Amygdala (tissue), 56 donors: ENCODE measurements at places on chromosomes 11 and 22.
A peak's percentile ranks its signal among the peaks of the same experiment; 100 is the strongest.

- DNase-seq = no peak
Observed at GRCh38 chr11:127943152-127943551, 644.2 kb downstream of the ETS1 start.

DNA sequence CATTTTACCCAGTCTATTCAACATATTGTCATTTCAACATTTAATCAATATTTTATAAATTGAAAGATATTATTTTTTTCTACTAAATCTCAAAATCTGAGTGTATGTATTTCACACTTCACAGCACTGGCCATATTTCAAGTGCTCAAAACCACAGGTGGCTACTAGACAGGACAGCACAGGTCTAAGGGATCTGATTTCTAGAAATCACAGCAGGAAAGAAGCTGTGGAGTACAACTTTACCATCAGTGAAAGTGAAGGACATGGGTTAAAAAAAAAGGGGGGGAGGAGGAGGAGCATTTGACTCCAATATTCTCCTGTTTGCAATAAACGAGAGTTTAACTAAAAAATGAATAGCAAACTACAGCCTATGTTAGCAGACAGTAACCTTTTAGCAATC lies 4.5 kb downstream of the PRDM10 start:
- no peak for DNase-seq

GRCh38 chr22:50293441-50294318 lies 13.8 kb downstream of the PLXNB2 start:
- peak; percentile 45 for DNase-seq

- DNase-seq = no peak
Observed at GRCh38 chr22:48837341-48837935, 990.2 kb downstream of the BRD1 start.

DNA sequence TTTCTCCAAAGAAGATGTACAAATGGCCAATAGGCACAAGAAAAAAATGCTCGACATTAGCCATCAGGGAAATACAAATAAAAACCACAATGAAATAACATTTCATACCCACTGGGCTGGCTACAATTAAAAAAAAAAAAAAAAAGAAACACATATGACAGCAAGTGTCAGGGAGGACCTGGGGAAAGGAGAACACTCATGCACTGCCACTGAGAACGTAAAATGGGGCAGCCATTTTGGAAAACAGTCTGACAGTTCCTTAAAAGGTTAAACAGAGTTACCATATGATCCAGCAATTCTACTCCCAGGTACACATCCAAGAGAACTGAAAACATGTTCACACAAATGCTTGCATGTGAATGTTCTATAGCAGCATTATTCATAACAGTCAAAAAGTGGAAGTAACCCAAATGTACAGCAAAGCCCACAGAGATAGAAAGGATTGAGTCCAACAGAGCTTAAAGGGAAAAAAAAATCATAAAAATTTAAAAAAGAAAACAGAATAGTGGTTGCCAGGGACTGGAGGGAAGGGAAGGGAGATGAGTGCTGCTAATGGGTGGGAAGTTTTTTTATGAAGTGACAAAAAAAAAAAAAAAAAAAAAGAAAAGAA lies 48.4 kb upstream of the CYP2D6 start:
- no peak for DNase-seq

- no peak for DNase-seq
Observed at GRCh38 chr22:24392218-24392931, 35.0 kb upstream of the ADORA2A start.

- DNase-seq = no peak
Observed at GRCh38 chr11:57290288-57290687, 34.5 kb downstream of the TNKS1BP1 start.

DNA sequence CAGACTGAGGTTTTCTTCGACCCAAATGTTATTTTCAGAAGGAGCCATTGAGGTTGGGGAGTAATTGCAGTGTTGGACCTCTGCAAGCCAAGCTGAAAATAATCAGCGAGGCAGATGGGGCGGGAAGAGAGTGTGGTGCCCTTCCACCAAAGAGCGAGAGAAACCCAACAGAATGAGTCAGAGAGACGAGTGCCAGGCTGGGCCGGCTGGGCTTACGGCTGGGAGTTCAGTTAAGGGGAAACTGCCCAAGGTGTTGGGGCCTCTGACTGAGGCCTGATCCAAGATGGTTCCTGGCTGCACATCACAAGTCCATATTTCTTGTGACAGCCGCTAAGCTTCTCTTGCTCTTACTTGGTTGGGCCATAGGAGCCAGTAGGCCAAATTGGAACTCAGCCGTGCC lies 30.4 kb upstream of the CREB3L1 start:
- DNase-seq = no peak

GRCh38 chr22:44067033-44067432 lies 42.9 kb downstream of the PARVB start:
- no peak for DNase-seq

DNA sequence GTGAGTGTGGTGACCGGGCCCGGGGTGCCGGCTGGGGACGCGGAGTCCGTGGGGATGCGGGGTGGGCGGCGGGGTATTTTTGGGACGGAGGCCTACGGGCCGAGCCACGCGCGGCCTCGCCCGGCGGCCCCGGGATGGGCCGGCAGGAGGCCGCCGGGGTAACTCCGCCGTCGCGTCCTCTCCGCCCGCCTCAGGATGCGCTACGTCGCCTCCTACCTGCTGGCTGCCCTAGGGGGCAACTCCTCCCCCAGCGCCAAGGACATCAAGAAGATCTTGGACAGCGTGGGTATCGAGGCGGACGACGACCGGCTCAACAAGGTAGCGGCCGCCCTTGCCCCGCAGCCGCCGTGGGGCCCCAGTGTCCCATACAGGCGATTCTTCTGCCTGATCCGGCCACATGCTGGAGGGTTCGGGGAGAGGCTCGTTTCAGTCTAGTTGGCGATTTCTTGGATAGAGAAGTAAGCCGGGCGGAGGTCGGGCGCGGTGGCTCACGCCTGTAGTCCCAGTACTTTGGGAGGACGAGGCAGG lies 337 bp downstream of the RPLP2 start:
- no peak for DNase-seq

- DNase-seq = no peak
Observed at GRCh38 chr11:102883141-102883540, 8.4 kb upstream of the MMP12 start.

DNA sequence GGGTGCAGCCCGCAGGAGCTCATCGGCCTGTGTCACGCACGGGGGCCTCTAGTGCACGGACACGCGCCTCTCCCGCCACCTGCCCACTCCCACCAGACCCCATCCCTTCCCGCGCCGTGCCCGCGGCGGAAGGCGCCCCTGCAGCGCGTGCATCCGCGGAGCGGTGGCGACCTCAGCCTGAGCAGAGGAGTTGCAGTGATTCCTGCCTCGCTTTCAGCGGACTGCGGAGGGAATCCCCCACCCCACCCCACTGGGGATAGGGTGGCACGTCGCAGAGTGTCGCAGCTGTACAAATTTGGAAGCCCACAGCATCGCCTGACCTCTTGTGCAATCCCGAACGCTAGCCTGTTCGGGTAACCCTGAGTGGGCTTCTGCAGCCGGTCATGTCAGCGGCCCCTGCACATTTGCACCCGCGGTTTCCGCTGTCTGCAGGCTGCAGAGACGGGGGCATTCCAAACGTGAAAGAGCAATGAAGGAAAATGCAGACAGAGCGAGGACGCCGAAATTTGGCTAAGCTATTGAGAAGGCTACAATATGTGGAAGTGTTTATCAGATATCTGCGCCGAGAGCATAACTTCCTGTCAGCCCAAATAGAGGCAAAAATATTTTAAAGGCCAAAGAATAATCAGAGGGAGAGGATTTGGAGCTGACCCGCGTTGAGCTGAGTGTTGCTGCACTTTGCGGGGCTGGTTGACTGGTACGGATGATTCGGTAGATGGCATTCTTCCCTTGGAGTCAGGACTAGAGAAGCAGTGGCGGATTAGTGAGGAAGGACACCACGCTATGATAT lies 617 bp upstream of the ARHGAP20 start:
- peak; percentile 42 for DNase-seq

GRCh38 chr11:79525257-79525656 lies 84.4 kb upstream of the TENM4 start:
- DNase-seq = no peak

- no peak for DNase-seq
Observed at GRCh38 chr22:38108561-38109319, 1.7 kb downstream of the BAIAP2L2 start.

DNA sequence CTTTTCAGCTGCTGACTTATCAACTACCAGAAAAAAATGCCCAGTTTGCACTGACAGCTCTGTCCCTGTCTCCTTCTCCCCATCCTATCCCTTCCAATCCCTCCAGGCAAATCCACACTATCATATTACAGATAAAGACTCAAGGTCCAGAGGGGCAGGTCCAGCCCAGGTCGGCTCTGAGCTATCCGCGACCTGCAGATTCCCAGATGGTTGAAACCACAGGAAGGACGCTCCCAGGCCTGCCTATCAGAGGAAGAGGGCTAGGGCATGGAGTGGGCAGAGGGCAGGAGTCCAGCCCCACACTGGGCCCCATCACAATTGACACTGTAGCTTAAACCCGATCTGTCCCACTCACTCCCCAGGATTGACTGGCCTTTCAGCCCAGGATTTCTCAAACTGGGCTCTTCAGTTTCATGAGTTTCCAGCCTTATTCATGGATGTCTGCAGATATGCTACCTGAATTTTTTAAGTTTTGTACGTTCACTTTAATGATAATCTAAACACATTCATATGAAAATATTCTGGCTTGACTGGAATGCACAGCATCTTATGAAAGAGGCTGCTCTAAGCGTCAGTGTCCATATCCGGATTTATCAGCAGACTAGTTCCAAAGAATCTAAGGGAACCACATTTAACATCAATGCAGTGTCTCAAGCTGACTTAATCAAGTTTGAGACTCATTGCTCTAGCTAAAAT lies 16.4 kb upstream of the FCHSD2 start:
- no peak for DNase-seq

GRCh38 chr11:74534216-74534945 lies 40.9 kb upstream of the LIPT2 start:
- DNase-seq = no peak

- DNase-seq = no peak
Observed at GRCh38 chr11:15106201-15106965, 8.3 kb upstream of the INSC start.

- no peak for DNase-seq
Observed at GRCh38 chr22:41968601-41969000, 642 bp upstream of the SEPTIN3 start.

GRCh38 chr11:85682330-85683305 lies 3.4 kb downstream of the CCDC89 start:
- DNase-seq = peak; percentile 19

DNA sequence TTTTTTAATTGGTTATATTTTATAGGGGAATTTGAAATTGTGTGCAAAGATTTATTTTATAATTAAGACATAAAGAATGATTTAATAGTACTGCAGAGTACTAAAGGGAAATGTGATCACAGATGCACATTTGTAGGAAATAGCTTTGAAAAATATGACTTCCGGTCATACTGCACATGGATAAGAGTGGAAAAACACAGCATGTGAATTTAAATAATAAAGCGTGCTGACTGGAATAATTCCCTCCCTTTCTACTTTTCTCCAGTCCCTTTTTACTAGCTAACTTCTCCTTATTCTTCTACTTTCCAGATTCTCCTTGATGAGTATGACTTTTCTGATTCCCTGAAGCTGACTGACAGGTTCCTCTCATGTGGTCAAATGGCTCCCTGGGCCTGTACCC lies 238.4 kb upstream of the CTSC start:
- no peak for DNase-seq

GRCh38 chr11:22343371-22344032 lies 5.3 kb downstream of the SLC17A6 start:
- no peak for DNase-seq

DNA sequence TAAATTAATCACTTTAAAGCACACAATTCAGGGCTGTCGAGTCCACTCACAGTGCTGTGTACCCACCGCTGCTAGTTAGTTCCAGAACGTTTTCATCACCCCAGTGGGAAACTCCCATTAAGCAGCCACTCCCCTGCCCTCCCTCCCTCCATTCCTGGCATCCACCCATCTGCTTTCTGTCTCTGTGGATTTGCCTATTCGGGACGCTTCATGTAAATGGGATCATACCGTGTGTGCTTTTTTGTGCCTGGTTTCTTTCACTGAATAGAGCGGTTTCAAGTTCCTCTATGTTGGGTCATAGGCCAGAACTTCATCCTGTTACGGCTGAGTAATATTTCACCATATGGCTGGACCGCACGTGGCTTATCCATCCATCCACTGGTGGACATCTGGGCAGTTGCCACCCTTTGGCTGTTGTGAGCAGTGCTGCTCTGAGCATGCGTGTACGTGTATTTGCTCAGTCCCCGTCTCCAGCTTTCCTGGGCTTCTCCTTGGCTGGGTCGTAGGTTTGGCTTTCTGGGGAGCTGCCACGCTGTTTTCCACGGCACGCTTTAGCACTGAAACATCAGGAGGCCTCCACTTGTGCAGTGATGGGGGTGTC lies 30.1 kb downstream of the ARHGAP8 start:
- no peak for DNase-seq

- no peak for DNase-seq
Observed at GRCh38 chr11:95247127-95247684, 16.2 kb upstream of the SESN3 start.

DNA sequence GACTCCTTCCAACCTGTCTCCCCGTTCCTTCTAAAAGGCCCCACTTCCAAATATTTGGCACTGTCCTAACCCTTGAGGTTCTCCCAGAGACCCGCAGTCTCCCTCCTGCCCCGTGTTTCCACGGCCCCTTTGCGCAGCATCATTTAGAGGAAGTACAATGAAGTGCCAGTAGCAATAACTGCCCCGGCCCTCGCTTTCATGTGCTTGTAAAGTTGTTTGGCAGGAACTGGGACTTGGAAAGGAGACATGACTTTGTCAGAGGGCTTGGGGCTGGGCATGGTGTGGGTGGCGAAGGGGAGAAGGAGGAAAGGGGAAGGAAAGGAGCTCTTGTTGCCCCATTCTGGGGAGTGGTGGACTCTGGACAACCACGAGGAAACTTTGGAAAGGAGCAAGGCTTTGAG lies 2.6 kb downstream of the CD44 start:
- peak; percentile 17 for DNase-seq

GRCh38 chr22:17966403-17966717 lies 58.0 kb downstream of the MICAL3 start:
- DNase-seq = no peak
